ENCODE measurements at places on chromosomes 11 and 22. TPM values are rescaled to one million over a fixed set of nuclear protein-coding genes. Genes with fewer than 3 reads are reported as not detected.

- DNase-seq, result no peak
Measured at GRCh38 chr11:45659818-45660160, 5.6 kb downstream of the CHST1 start.

GRCh38 chr22:49087716-49088601 is 739.7 kb downstream of the BRD1 start:
- DNase-seq, result no peak

DNA sequence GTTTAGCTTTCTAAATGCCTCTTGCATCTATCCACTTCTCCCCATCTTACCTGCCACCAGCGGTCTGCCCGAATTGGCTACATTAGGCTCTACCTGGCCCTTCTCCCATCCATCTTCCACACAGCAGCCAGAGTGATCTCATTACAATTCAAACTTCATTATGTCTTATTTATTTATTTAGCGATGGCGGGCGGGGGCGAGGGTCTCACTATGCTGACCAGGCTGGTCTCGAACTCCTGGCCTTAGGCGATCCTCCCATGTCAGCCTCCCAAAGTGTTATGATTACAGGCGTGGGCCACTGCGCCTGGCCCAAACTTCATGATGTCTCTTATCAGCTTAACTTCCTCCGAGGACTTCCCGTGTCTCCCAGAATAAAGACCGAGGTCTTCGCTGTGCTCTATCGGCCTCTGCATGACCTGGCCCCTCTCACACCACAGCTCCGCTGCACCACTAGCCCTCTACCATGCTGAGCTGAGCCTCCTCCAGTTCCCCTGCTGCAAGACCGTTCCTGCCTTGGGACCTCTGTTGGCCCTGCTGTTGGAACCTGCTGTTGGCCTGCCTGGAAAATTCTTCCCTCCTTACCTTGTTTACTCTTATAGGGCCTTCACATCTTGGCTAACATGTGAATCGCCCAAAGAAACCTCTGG is 870 bp upstream of the CTTN start:
- DNase-seq, result no peak

GRCh38 chr11:4030197-4030596 is 64.4 kb upstream of the RRM1 start:
- no peak for DNase-seq

DNA sequence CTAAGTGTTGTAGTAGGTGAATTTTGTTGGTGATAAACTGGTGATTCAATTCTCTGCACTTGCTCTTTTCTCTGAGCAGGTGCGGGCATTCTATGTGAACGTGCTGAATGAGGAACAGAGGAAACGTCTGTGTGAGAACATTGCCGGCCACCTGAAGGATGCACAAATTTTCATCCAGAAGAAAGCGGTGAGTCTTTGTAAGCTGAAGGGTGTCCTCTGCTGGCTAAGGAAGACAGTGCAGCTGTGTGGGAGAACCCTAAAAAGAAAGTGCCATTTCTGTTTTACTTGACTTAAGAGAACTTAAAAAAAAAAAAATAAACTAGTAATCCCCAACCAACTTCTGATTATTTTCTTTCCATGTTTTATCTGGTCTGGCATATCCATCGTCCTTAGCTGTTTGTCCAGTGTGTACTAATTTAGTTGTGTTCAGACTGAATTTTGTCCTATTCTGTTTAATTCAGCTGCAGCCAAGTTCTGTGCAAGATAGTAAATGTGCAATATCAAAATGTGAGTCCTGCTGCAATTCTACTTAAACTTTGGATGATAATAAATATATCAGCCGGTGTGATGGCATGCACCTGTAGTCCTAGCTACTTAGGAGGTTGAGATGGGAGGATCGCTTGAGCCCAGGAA is 29.6 kb downstream of the CAT start:
- peak; percentile 6 for DNase-seq

DNA sequence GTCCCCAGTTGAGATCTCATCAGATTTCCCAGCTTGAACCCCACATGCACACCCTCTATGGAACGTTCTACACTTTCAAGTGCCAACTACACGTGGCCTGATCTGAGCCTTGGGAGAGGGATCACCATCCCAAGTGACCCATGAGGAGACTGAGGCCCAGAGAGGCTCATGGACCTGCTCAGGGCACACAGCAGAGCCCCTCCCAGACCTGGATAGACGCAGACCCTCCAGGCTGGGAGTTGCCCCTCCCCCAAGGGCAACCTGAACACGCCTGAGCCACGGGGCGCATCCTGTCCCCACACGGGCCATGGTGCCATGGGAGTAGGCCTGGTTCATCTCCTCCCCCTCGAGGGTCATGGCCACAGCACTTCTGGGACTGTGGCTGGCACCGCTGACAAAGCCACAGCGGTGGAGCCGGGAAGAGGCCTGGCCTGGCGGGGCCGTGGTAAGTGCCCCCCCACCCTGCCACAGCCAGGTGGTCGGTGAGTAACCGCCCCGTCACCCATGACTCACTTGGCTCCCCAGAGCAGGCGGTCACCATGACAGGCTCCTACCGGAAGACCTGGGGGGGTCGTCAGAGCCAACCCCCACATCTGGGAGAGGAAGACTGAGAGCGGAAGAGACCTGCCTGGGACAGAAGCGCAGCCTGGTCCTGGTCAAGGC is 8.1 kb downstream of the WNT7B start:
- DNase-seq, result no peak

- no peak for DNase-seq
Measured at GRCh38 chr11:63985812-63986155, 454 bp upstream of the OTUB1 start.

DNA sequence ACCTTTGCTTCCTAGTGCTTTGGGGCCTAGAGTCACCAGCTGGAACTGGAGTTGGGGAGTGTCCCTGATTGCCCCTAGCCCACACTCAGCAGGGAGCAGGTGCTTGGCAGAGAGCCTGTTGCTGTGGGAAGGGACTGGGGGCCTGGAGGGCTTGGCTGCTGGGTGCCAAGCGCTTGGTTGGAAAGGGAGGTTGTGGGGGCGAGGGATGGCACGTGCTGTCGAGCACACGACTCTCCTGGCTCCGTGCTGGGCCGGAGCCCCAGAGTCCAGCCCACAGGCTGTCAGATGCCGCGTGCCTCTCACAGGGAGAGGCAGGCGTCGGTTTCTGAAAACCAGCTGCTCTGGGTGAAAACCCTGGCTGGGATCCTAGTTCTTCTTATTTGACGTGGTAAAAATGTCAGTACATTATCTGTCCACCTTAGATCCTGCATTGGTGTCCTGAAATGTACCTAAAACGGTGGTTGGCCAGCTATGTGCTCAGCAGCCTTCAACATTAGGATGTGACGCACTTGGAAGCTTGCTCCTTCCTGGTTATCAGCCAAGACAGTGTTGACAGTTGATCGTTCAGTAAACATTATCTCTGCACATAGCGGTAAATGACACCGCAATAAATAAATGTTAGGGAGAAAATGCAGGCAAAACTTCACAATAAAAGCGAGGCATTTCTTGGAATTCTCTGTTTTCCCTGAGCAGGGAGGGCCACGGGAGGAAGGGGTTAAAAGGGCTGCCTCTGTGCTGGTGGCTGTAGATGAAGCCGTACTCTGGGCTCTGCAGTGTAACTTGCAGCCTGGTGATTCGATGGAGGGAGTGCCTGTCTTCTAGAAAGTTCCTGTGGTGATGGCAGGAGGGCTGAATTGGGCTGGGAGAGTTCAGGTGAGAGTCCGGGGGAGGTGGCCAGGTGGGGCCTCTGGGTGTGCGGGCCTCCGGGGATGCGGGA is 29.2 kb downstream of the GRAMD4 start:
- no peak for DNase-seq

DNA sequence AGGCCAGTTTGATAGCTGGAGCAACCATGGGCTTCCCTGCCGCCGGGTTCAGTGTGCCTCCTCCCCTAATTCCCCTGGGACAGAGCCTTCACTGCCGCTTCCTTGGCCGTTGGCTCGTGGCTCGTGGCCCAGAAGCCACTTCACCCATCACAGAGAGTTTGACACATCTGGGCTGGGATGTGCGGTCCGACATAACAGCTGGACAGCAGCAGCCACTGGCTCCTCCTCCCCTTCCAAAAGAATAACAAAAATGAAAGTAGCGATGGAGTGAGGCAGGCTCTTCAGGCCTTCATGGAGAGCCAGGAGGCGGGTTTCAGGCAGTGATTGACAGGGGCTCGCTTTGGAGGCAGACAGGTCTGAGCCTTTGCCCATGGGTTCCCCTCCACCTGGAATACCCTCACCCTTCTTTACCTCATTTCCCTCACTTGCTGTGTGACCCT is 8.2 kb downstream of the CREB3L1 start:
- no peak for DNase-seq

GRCh38 chr11:130765951-130766649 is 150.2 kb downstream of the SNX19 start:
- DNase-seq, result no peak

GRCh38 chr22:27473533-27473932 is 328.0 kb downstream of the MN1 start:
- DNase-seq, result no peak

DNA sequence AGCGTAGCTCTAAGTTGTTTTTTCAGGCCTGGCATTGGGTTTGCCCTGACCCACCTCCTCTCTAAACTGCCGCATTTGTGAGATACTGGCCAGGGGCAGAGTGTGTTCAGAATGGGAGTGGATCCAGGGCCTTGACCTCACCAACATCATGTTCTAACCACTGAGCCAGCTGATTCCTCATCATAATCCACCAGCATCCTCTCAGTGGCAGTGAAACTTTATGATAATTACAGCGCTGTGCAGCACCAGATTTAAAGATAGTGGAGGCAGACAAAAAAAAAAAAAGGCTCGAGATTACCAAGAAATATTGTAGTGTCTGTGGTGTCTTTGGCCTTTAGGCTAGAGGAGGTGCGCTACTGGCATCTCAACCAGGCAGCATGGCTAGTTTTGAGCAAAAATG is 53.0 kb downstream of the KREMEN1 start:
- no peak for DNase-seq

Gene CABP4
- not detected for total RNA-seq

Gene NNMT
- 1,529 TPM for total RNA-seq

Gene RIMBP3B
- 0.29 TPM for total RNA-seq

Gene HIRA
- 13.3 TPM for total RNA-seq

Measured in epithelial cell of proximal tubule (primary cell).